AG04449 (cell line): ENCODE measurements at places on chromosomes 4 and X.

DNA sequence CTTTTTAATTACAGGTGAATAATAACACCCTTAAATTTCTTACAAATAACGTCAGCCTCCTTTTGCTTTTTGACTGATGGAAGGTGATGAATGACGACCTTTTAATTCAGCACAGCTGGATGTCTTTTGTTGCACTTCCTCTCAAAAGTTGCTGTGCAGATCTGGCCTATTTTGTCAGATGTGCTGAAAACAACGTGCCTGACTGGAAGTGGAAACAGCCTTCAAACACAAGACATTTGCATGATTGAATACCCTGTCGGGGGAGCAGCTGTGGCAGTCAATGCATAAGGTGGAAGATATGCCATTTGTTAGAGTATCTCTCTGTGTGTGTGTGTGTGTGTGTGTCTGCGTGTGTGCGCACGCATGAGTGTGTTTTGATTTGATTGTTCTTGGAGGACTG is 579.7 kb downstream of the SPRY1 start:
- DNase-seq = no peak

DNA sequence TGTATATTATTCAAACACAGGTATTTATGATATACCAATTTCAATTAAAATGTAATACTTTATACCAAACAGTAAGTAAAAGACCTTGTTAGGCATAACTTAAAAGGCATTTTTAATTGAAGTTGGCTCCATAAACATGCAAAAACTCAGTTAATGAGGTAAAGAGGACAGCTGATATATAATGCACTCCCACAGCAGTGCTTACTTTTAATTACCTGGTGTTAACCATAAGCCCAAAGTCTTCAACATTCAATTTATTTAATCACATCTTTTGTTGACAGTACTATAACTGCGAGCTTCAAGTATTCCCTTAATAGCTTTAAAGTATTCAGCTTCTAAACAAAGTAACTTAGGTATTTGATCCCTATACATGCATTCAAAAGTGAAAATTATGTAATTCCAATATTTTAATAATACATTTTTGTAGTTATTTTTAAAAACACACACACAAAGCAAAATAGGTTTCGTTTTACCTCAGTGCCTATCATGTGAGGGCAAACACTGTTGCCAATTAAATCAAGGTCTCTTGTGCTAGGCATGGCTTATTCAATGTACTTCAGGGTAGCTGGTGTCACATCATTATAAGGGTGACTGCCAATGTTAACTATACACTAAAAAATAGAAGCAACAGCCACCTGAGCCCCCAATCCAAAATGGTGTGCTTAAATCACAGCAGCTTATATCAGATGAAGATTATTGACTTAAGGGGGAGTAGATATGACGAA is 197.1 kb downstream of the LRBA start:
- no peak for DNase-seq

GRCh38 chrX:114152130-114152529 is 431.8 kb upstream of the HTR2C start:
- peak; percentile 3 for DNase-seq

- no peak for DNase-seq
Observed at GRCh38 chrX:140057001-140057411, 91.7 kb upstream of the CXorf66 start.

DNA sequence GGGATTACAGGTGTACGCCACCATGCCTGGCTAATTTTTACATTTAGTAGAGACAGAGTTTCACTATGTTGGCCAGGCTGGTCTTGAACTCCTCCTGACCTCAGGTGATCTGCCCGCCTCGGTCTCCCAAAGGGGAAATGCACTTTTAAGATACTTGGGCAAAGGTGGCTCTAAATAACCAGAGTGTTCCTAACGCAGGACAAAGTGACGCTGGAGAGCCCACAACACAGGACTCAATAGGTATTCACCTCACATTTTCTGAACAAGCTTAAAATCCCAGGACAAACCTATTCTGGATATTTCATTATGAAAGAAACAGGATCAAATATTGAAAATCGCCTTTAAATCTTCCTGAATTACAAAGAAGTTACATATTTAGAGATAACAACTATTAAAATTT is 69.0 kb downstream of the WDFY3 start:
- DNase-seq = no peak

- no peak for DNase-seq
Observed at GRCh38 chr4:143307531-143307930, 29.1 kb upstream of the GAB1 start.

GRCh38 chrX:14504960-14505538 is 24.3 kb upstream of the GLRA2 start:
- DNase-seq = no peak

DNA sequence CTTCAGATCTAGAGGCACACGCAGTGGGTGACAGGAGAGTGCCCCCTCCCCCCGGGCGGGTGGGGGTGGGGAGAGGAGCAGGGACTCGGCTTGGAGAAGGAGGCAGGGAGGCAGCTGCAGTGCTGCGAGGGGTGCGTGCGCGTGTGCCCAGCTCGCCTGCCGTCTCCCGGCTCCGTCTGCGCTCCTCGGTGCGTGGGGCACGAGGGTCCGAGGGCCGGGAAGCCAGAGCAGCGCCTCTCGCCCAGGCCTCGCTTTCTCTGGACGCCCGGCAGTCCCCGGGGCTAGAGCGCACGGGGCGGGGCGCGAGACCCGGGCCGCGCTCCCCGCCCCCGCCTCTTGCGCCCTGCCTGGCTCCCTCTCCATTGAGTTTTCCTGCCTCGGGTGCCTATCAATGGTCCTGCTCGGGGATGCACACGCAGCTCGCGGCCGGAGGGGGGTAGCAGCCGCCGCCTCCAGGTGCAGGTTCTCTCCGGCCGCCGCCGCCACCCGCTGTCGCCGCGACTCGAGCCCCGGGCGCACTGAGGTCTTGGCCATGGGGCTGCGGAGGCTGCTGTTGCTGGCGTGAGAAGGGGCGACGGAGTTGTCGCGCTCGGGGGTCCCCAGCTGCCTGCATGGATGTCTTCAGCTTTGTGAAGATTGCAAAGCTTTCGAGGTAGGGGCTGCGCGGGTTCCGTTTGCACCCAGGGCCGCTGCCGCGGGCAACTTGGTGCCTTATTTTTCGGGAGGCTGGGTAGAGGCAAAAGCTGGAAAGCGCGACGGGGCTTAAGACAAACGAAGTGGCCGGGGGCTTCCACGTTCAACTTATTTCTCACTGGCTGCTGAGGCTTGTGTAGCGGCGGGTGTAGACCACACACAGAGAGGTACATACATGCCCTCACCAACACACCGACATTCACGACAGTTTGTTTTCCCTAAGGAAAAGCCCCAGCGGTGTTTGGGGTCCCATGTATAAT is at the start of gene FRMPD4:
Gene FRMPD4 (plus strand): TSS at position 113 of the 953 bp plus-strand sequence. CDS start 499 bp downstream, at position 612.
- no peak for DNase-seq

DNA sequence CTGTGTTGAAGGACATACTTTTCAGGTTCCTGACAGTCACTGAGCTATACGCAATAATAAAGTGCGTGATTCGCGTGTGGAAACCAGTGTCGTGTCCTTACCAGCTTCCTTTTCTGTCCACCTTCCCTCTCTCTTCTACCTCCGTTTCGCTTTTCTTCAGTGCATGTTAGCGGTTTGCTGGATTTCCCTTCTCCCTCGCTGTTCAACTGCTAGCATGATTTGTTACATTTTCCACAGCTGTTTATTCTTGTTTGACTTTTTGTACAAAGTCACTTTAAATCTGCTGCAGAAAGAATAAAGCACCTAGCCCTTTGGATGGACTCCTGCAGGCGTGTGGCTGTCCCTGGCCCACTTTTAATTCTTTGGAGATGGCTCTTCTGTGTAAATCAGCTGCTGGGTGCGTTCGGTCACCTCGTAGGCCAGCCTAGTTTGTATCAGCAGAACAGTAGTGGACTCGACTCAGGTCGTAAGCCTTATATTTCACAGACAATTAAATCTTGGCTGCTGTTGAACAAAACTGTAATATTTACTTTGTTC is 8.9 kb upstream of the HAND2 start:
- no peak for DNase-seq

DNA sequence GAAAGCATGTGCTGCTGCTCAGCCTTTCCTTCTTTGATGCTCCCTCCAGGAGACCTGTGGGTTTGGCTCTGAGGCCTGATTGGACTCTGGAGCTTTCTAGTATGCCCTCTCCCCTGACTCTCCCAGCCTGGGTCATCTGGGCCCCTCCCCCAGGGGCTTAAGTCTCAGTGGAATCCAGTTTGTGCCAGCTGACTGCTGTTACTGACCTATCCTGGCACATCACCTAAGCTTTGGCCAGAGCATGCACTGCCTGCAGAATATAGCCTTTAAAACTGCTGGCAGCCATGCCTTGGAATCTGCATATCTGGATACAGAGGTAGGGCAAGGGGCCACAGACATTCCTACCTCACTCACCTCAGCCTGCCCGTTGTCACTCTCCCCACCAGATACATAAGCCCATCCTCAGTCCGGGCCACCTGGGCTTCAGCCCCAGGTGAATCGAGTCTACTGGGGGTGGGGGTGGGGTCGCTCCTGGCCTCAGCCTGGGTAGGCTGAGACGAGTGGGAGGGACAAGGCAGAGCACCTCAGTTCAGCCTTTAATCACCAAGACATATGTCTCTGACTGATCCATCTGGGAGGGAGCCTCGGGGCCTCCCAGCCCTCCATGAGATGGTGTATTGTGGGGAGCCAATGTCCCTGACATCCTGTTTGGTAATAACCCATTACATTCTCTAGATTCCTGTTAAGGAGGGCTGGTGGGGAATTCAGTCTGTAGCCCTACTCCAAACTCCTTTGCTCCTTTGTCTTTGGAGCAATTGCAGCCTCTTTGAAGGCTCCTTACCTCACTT is 61.2 kb downstream of the STARD8 start:
- no peak for DNase-seq

- DNase-seq = no peak
Observed at GRCh38 chrX:9867226-9867625, 81.0 kb downstream of the SHROOM2 start.

- no peak for DNase-seq
Observed at GRCh38 chrX:44189116-44189515, 154.4 kb downstream of the EFHC2 start.

- no peak for DNase-seq
Observed at GRCh38 chr4:174813292-174813691, 15.8 kb downstream of the GLRA3 start.

- DNase-seq = no peak
Observed at GRCh38 chr4:25174674-25175073, 14.4 kb upstream of the SEPSECS start.

GRCh38 chrX:83535417-83536196 is 27.5 kb downstream of the POU3F4 start:
- DNase-seq = no peak

DNA sequence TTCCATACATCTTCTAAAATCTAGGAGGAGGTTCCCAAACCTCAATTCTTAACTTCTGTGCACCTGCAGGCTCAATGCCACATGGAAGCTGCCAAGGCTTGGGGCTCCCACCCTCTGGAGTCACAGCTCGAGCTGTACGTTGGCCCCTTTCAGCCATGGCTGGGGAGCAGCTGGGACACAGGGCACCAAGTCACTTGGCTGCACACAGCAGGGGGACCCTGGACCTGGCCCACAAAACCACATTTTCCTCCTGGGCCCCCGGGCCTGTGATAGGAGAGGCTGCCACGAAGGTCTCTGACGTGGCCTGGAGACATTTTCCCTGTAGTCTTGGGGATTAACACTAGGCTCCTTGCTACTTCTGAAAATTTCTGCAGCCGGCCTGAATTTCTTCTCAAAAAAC is 8.2 kb upstream of the TENT5D start:
- DNase-seq = no peak

GRCh38 chr4:147173797-147174432 is 228.3 kb upstream of the TTC29 start:
- DNase-seq = no peak

DNA sequence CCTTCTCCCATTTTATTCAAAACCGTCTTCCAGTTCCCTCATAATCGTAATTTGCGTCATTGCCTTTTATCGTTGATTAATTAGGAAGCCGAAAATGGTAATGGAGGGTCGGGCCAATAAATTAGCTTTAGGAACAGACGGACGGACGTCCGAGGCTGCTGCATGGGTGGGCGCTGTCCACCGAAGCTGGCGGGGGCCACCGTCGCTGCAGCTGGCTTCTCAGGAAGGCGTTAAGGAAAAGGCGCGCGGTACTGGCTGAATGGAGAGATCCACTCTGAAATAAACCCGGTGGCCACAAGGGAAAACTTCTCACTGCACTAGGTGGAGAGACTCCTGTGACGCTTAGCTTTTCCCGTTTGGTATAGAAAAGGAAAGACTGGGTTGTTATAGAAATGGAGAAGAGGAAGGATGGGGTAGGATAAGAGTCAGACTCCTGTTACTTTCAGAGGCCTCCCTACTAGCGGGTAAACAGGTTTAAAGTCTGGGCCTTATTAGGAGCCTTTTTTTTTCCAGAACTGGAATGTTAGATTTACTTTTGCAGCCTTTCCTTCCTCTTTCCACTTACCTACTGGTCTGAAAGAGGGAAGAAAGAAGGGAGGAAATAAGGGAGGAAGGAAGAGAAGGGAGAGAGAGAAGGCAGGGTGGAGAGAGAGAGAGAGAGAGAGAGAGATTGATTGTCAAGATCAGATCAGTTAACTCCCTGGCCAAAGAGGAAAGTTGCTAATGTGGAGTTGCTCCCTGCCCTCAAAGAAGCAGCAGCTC is 11.3 kb upstream of the PRDM8 start:
- DNase-seq = no peak

- DNase-seq = peak; percentile 47
Observed at GRCh38 chrX:95058815-95059214, 1384.8 kb downstream of the FAM133A start.

DNA sequence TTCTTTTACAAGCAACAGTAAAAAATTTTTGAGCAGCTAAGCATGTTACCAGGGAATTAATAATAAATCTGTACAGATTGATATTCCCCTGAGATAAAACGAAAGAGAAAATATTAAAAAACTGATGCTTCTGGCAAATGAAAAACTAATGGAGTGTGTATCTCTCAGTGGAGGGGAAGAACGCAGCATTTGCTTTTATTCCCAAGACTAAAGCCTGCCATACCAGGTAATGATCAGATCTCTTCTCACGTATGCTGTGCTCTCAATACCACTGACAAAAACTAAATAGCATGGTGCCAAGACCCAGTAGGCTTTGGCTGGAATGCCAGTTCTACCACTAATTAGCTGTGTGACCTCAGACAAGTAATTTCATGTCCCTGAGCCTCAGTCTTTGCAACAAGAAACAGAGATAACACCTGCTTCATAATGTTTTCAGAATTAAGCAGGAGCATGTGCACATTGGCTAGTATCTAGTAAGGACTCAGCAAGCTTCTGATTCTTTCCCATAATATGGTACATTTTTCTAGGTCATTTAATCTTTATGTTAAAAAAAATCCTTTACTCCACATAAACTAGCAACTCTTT is 179.6 kb downstream of the CENPC start:
- DNase-seq = no peak

GRCh38 chrX:9495496-9495895 is 30.6 kb downstream of the TBL1X start:
- DNase-seq = no peak

- no peak for DNase-seq
Observed at GRCh38 chrX:78199851-78200250, 60.4 kb upstream of the TAF9B start.
